AG04450 (cell line): ENCODE measurements at places on chromosomes 11 and 22.

GRCh38 chr22:22927196-22927887 lies 39.7 kb downstream of the IGLL5 start:
- no peak for DNase-seq

- DNase-seq, result no peak
Measured at GRCh38 chr11:108854346-108854745, 189.5 kb downstream of the DDX10 start.

- no peak for DNase-seq
Measured at GRCh38 chr22:28903729-28904128, 20.4 kb downstream of the ZNRF3 start.

DNA sequence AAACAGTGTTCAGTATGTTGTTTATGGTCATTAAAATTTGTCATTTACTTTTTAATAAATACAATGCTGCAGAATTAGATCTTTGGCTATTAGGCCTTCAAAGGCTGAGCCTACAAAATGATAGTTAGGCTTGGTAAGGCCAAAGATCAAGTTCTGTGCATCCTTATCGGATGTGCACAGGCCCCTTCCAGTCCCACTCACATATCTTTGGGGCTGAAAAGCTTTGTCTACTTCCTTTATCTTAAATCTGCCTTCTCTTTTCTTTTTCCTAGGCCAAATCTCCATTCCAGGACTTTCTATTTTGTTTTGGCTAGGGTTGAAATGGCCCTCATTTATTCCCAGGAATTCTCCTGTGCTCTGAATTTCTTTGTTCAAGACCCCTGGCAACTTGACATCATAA lies 3.4 kb upstream of the GLB1L2 start:
- DNase-seq, result no peak

- no peak for DNase-seq
Measured at GRCh38 chr11:43067681-43068080, 244.1 kb upstream of the API5 start.
